CD4-positive, CD25-positive, alpha-beta regulatory T cell (primary cell): ENCODE measurements at places on chromosomes 7 and 10. TPM values are rescaled to one million over a fixed set of nuclear protein-coding genes. Genes with fewer than 3 reads are reported as not detected.

DNA sequence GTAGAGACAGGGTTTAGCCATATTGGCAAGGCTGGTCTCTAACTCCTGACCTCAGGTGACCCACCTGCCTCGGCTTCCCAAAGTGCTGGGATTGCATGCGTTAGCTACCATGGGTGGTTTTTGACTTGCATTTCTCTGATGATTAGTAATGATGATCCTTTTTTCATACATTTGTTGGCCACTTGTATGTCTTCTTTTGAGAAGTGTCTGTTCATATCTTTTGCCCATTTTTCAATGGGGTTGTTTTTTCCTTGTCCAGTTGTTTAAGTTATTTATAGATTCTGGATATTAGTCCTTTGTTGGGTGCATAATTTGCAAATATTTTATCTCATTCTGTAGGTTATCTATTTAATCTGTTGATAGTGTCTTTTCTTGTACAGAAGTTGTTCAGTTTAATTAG, 4.3 kb upstream of the OR13A1 start:
- peaks cover 2% of the 10 kb centered on the region for H3K27me3 ChIP-seq
- DNase-seq: no peak
- H3K27ac ChIP-seq: no peak overlapping the region
- no peaks in the 10 kb centered on the region for H3K4me1 ChIP-seq

DNA sequence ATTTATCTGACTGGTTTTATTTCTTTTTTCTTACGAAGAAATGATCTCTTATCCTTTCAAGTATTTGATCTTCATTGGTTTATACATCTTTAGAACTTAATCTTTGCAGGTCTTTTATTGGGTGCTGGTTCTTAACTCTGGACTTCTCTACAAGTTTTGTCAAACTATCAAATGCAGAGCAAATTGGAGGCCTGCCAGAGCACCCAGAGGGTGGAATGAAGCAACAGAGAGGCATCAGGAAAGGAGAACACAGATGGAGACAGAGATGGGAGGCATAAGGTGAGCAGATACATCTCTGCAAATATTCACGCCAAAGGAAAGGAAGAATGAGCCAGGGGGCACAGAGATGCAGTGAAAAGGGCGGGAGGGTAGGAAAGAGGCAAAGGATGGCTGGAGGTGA, 130.3 kb downstream of the PKD1L1 start:
- no peaks in the 10 kb centered on the region for H3K36me3 ChIP-seq
- no peak overlapping the region for H3K4me3 ChIP-seq
- no peaks in the 10 kb centered on the region for H3K27me3 ChIP-seq
- H3K27ac ChIP-seq: no peak overlapping the region
- DNase-seq: no peak

GRCh38 chr10:89494575-89494974, 40.8 kb downstream of the SLC16A12 start:
- H3K27ac ChIP-seq: no peak overlapping the region
- peaks cover 6% of the 10 kb centered on the region for H3K27me3 ChIP-seq
- H3K4me3 ChIP-seq: no peak overlapping the region
- no peaks in the 10 kb centered on the region for H3K4me1 ChIP-seq

GRCh38 chr10:34746094-34746493, 69.0 kb downstream of the PARD3 start:
- no peak overlapping the region for H3K4me3 ChIP-seq
- no peak for DNase-seq
- no peaks in the 10 kb centered on the region for H3K36me3 ChIP-seq
- H3K27ac ChIP-seq: no peak overlapping the region
- H3K27me3 ChIP-seq: no peaks in the 10 kb centered on the region
- no peaks in the 10 kb centered on the region for H3K4me1 ChIP-seq

The PNLIPRP2 gene
- total RNA-seq: not detected
